ENCODE measurements at places on chromosomes 7 and 10.

- DNase-seq: no peak
These were observed 11.1 kb upstream of the ACSL5 start for GRCh38 chr10:112362833-112363232.

GRCh38 chr7:130275826-130276297, 9.2 kb downstream of the CPA2 start:
- DNase-seq: peak; percentile 83

- DNase-seq: no peak
These were observed 12.5 kb upstream of the CH25H start for GRCh38 chr10:89219513-89220218.

DNA sequence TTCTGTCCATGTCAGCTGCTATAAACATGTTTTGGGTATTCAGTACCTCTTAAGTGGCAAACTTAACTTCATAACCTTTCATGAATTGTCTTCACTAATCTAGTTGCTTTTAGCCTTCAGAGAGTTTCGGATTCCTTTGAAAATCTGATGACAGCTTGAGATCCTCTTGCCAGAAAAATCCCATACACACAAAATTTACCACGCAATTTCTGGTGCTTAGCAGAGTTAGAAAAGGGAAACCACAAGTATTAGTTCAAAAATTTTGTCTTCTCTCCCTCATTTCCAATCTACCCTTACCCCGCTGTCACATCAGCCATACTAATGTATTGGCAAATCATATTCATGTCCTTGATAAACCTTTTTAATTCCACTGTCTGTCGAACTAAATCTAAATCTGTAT, 72.7 kb upstream of the TMEM106B start:
- no peak for DNase-seq

- DNase-seq: no peak
These were observed 869.8 kb downstream of the LRMDA start for GRCh38 chr10:76301211-76301610.

DNA sequence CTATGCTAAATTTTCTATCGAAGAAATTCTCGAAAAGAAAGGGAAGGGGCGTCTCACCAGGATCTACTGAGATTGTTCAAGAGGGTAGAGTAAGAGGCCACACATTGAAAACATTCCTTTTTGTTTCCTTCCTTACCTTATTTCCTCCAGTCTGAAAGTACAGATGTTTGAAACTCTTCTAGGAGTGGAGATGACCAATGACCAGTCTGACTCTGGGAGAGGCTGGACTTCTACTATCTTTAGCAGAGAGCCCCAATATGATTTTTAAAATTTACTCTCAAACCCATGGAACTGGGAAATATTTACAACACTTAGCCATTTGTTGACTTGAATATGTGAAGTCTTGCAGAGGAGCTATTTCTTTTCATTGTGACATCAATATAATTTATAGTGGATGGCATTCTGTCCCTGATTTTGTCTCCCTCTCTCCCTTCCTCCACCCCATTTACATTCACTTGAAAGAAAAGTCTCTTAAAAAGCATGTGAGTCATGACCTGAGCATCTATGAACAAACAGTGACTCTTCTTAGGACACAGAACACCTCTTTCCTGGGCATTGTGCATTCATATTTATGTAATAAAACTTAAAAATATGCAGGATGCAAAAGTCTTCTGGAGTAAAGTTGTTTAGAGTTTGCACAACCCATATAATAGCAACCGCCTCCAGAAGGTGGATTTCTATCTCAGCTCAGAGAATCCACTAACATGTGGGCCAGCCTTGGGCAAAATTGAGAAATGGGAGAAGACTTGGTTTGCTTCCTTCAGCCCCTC, 31.2 kb upstream of the BMPER start:
- DNase-seq: peak; percentile 86

- no peak for DNase-seq
These were observed 150.6 kb upstream of the PCBD1 start for GRCh38 chr10:71038921-71039320.

DNA sequence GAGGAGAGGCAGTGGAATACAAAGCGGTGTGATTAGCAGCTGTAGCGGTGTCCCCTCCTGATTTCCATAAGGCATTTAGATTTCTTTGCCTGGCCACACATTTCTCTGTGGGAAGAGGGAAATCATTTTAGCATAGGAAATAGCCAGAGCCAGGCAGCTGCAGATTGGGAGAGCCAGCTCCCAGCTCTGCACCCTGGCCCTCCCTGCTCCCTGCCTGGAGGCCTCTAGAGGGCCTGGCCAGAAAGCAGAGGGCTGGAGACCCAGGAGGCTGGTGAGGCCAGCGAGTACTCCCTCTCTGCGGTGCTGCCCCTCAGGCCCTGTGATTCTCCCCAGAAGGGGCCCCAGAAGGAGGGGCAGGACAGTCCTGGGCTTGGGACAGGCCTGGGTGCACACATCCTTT, 85.7 kb downstream of the C10orf105 start:
- no peak for DNase-seq

GRCh38 chr7:2022737-2023250, 210.0 kb downstream of the MAD1L1 start:
- DNase-seq: no peak

DNA sequence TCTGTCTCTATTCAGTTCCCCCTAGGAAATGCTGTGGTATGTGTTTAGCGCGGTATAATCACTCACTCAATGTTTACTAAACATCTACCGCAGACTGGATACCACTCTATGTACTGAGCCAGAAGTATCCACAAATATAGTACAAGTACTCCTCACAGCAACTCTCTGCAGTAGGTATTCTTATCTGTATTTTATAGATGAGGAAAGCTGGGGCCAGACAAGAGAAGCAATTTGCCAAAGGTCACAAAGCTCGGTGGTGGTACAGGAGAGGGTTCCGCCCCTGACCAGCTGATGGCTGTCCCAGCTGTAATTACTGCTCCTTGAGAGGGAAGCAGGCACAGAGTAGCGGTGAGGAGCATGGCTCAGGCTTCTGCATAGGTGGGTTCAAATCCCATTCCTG, 184.1 kb downstream of the DOCK4 start:
- DNase-seq: no peak

- DNase-seq: peak; percentile 97
These were observed 32.1 kb upstream of the MDFIC start for GRCh38 chr7:114889646-114890285.

- DNase-seq: no peak
These were observed 10.7 kb downstream of the SVOPL start for GRCh38 chr7:138690495-138690894.

DNA sequence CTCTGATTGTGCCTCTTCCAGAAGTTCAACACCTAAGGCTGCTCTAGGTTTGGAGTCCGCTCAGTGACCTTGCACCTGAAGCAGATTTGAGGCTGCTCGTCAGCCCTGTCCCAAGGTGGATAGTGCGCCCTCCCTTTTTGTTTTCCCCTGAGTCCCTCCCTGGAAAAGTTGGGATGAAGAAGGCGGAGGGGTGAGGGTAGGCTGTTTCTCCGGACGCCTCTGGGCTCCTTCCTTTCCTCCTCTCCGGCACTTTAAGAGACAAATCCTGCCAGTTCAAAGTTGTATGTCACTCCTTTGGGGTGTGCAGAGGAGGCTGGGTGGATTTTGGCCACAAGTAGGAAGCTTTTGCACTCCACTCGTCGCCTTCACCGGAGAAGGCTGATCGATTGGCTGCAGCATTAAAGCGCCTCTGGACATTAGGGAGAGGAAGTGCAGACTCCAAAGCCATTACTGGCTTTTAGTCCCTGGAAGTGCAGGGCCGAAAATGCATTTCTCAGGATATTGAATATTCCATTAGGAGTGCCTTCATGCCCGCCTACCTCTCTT, 81.9 kb upstream of the PRKG1 start:
- peak; percentile 43 for DNase-seq

DNA sequence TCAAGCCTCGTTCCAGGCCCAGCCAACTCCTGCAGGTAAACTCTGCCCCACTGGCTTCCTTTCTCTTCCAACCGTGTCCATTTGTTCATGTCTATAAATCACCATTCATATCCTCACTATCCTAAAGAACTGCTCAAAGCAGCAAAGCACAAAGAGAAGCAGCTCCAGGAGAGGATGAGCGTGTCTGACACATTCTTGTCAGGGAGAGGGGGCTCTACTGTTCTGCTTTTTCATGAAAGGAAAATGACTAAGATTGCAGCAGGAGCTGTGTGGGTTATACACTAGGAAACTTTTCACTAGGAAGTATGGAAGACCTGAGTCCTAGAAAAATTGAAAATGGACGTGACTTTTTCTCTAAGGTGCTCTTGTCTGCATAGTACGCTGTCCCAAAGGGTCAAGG, 16.7 kb downstream of the AGFG2 start:
- DNase-seq: no peak

DNA sequence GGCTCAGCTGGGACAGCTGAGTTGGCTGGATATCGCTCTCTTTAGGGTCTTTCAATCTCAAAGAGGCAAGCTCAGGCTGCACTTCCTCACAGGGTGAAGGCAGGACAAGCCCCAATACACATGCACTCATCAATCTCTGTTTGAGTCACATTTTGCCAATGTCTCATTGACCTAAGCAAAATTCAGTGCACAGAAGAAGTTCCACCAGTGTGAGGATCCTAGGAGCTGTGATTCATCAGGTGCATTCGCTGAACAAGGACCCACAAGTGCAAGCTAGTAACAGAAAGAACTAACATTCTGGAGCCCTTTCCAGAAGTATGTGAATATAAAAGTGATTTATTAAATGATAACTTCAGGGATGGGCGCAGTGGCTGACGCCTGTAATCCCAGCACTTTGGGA, 477.2 kb downstream of the GPAM start:
- peak; percentile 53 for DNase-seq

DNA sequence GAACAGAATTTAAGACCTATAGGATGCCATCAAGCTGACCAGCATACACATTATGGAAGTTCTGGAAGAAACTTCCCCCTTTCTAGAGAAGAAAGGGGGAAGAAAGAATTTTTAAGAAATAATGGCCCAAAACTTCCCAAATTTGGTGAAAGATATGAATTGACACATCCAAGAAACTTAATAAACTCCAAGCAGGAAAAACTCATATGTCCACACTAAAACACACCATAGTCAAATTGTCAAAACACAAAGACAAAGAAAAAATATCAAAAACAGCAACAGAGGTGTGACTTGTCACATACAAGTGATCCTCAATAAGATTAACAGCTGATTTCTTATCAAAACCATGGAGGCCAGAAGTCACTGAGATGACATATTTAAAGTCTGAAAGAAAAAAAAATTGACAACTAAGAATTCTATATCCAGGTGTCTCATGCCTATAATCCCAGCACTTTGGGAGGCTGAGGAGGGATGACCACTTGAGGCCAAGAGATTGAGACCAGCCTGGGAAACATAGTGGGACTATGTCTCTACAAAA, 52.4 kb downstream of the CFAP70 start:
- DNase-seq: no peak

GRCh38 chr7:148447221-148447849, 143.2 kb upstream of the C7orf33 start:
- DNase-seq: peak; percentile 2

DNA sequence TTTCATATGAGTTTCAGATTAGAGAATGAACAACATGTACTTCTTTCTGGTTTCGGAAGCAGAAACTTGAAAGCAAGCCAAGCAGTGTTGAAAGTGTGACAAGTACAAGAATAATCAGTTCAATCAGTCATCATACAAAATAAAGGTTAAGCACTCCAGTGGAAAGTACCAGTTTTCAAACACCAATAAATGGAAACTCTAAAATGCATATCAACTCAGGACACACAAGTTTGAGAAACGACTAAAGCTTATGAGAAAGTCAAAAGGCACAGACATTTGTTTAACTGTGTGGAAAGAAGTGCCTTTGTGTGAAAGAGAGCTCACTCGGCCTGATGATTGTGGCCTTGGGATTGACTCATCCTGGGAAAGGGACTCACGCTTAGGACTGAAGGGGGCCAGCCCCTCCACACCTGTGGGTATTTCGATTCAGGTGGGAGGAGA, 60.6 kb upstream of the AKR1C1 start:
- no peak for DNase-seq

- no peak for DNase-seq
These were observed 5.2 kb upstream of the BTBD16 start for GRCh38 chr10:122265896-122266295.

DNA sequence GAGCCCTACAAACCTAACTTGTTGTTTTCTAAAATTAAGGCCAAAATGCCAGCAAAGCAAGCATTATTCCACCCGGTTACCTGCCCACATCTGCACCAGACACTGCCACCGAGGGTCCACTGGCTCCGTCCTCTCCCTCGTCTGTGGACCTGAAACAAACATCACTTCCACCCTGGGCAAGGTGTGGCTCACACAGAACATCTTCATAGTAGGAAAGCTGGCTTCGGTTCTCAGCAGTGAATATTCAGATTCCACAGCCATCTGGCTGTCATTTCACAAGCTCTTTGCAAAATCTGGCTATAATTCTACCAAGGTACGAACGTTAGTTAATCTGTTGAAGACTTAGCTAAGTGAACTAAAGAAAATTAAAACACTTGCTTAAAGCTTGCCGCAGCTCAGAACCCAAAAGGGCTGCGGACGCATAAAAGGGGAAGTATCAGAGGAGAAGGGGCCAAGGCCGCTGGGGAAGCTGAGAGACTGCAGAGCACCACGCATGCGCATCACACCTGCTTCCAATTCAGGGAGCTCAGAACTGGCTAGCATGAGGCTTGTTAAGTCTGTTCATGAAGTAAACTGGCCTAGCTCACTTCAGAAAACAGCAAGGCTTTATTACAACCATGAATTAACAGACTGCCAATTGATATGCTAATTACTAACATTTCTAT, 46.1 kb downstream of the PTPRN2 start:
- DNase-seq: no peak

- DNase-seq: peak; percentile 84
These were observed 255.3 kb downstream of the FZD1 start for GRCh38 chr7:91519241-91520158.

DNA sequence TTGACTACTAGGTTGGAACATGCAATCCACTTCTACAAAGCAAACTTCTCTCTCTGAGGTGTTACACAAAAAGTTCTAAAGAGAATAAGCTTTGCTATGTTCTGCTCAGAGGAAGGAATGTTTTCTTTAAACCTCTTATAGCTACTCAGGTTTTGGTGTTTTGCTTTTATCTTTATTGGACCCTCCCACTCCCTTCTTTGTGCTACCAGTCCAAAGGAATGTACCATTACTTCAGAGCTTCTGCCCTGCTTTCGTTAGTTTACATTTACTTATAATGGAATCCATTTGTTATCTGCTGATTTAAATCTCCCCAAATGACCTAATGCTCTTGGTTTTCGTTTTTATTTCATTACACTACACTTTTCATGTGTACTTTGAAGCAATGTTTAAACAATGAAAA, 154.9 kb downstream of the ATE1 start:
- peak; percentile 27 for DNase-seq

- peak; percentile 44 for DNase-seq
These were observed 291.1 kb upstream of the IMMP2L start for GRCh38 chr7:111853201-111853990.

GRCh38 chr7:140059273-140060242, 3.2 kb downstream of the PARP12 start:
- DNase-seq: peak; percentile 84

- DNase-seq: peak; percentile 19
These were observed 25.9 kb downstream of the SFXN4 start for GRCh38 chr10:119139464-119140067.

DNA sequence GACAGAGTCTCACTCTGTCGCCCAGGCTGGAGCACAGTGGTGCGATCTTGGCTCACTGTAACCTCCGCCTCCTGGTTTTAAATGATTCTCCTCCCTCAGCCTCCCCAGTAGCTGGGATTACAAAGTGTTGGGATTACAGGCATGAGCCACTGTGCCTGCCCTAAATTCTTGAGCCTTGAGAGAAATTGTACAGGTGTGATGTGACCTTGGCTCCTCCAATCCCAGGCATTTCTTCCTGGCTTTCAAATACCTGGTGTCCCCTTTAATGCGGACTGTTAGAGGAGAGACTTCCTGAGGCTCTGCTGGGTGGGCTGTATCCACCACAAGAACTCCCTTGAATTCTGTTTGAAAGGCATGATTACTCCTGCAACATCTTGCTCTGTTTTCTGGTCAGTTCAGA, 15.0 kb downstream of the MORN4 start:
- no peak for DNase-seq
